ENCODE measurements at places on chromosomes 16 and 17.
A peak's percentile ranks its signal among the peaks of the same experiment; 100 is the strongest.

- DNase-seq = no peak
Measured at GRCh38 chr17:56451629-56452028, 141.9 kb upstream of the NOG start.

GRCh38 chr17:66126231-66126630, 65.7 kb downstream of the CEP112 start:
- DNase-seq = no peak

GRCh38 chr17:45107293-45108010, 24.9 kb downstream of the PLCD3 start:
- no peak for DNase-seq

DNA sequence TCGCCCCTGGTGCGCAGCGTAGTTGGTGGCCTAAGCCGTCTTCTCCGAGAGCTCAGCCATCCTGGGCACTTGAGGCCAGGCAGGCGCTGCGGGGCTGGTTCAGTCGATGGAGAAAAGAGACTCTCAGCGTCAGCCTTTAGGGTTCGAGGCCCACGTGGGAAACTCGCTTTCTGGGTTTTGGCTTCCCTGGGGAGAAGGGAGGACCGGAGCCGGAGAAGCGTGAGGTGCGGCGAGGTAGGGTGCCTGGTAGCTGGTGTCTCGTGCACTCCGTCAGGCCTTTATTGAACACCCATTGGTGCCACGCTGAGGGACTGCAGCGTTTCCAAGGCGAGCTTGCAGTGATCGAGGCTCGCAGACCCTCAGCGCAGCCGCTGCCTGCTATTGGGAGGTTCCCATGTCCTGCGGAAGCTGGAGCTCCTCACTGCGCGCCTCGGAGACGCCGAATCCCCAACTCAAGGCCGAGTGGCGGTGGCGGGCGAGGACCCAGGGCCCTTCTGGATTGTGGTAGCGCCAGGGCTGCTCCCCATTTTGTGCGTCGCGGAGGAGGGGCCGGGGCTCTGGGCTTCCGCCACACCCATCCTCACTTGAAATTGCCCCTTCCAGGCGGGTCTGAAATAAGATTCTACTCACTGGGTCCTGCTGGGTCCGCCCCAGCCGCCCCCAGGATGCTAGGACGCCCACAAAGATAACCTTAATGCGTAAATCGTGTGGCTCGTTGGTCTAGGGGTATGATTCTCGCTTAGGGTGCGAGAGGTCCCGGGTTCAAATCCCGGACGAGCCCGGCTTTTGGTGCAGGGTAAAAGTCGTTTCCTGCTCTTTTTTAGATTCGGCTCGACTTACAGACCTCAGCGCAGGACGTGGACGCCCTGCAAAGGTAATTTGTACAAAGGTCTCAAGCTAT, 1.2 kb downstream of the OR1F1 start:
- peak; percentile 16 for DNase-seq

DNA sequence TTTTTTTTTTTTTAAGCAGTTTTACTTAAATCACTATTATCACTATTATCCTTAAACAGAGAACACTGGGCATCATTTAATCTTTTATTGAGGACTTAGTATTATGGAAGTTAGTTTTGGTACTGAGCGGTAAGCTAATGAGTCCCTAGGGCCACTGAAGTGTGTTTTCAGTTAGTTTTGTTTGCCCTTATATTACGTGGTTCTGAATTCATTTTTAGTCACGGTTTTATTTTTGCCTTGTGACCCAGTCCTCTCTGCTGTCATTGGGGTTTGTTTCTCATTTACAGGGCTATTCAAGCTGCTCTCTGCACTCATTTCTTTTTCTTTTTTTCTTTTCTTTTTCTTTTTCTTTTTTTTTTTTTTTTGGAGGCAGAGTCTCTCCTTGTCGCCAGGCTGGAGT, 17.3 kb downstream of the RABEP1 start:
- DNase-seq = no peak

DNA sequence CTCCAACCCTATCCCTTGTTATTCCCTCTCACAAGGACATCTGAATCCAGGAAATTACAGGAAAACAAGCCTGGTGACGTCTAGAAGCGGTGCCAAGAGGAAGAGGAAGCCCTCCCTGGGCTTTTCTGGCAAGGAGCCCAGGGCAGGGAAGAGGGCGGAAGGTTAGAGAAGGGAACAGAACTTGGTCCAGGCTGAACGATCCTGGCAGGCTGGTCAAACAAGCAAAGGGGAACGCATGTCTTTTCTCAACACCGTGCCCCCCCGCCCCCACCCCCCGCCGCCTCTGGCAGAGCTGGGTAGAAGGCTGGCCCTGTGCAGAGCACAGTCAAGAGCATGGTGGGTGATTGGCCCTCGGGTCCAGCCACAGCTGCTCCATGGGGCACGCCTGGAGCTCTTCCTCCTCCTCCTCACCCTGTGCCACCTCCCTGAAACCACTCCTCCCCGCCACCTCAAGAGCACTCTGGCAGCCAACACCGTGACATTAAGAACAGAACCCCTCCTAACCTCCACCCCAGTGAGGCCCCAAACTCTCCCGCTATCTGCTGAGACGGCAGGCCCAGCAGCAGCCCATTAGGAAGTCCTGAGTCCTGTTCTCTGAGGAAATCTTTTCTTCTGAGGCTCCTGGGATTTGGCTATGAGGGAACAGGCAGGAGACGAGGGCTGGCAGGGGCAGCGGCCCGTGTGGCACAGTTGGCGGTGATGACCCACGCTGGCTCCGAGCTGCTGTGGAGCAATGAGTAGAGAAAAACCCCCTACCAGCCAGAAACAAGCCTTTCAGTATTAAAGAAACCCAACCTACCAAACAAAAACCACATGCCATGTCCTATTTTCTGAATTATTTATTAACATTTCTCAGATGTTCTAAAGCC, 7.3 kb downstream of the C16orf86 start:
- peak; percentile 27 for DNase-seq

DNA sequence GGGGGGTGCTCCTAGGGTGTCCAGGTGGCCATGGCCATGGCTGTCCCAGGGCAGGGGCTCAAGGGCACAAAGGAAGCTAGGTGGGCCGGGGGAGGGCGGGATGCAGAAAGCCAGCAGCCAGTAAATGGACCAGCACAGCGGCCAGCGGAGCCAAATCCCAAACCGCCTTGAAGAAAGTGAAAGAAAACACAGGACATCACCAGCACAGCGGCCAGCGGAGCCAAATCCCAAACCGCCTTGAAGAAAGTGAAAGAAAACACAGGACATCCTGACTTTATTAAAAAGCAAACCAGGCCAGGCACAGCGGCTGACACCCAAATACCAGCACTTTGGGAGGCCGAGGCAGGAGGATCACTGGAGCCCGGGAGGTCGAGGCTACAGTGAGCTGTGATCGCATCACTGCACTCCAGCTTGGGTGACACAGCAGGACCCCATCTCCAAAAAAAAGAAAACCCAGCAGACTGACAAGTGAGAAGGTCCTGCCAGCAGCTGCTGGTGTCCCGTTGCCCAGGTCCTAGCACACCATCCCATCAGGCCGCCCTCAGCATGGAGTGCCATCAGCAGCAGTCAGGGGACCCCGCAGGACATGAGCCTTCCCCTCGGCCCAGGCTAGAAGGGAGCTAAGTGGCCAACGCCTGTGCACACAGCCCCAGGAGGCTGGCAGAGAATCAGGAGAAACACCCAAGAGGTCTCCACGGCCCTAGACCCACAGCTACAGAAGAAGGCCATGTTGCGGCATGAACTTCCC, 17.0 kb downstream of the SLC38A10 start:
- DNase-seq = no peak

- no peak for DNase-seq
Measured at GRCh38 chr17:49873466-49873865, 25.6 kb upstream of the TAC4 start.

- no peak for DNase-seq
Measured at GRCh38 chr16:17566075-17566474, 95.3 kb upstream of the XYLT1 start.

DNA sequence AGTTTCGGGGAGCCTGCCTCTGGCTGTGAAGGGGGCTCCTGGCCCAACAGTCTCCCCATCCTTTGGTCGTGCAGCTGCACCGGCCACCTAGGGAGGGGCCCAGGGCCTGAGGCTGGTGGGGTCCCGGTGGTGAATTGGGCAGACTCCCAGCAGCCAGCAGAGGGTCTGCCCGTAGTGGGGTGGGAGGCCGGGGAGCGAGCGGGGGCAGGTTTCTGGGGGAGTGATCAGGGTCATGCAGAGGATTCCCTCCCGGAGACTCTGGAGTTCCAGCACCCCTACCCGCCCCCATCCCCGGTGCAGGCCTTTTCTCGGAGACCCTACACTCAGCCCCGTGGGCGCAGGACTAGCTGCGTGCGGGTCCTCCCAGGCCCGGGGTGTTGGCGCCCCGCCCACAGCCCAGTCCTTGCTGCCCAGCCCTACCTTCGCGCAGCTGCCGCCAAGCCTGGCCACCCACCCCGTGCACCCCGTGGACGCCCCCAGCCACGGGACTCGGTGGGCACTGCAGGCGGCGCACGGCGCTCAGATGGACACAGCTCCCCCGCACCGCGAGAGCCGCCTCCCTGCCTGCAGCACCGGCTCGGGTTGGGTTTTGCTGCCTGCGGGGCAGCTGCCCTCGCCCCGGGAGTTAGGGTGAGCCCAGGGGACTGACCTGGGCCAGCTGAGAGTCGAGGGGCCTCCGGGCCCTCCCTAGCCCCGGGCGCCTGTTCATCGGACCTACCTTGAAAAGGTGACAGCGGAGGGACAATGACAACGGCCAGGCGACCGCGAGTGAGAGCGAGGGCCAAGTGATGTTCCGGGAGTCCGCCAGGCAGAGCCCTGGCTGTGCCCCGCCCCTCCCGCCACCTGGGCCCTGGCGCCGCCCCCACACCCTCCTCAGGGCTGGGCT, at the start of gene GNG13:
GNG13 (minus strand) TSS at position 787 of the 886 bp plus-strand sequence. CDS start 1,657 bp downstream, outside the sequence.
- no peak for DNase-seq

GRCh38 chr17:20158580-20158979, 149.4 kb downstream of the SPECC1 start:
- no peak for DNase-seq

- DNase-seq = no peak
Measured at GRCh38 chr17:19654896-19655295, 6.3 kb downstream of the ALDH3A2 start.

DNA sequence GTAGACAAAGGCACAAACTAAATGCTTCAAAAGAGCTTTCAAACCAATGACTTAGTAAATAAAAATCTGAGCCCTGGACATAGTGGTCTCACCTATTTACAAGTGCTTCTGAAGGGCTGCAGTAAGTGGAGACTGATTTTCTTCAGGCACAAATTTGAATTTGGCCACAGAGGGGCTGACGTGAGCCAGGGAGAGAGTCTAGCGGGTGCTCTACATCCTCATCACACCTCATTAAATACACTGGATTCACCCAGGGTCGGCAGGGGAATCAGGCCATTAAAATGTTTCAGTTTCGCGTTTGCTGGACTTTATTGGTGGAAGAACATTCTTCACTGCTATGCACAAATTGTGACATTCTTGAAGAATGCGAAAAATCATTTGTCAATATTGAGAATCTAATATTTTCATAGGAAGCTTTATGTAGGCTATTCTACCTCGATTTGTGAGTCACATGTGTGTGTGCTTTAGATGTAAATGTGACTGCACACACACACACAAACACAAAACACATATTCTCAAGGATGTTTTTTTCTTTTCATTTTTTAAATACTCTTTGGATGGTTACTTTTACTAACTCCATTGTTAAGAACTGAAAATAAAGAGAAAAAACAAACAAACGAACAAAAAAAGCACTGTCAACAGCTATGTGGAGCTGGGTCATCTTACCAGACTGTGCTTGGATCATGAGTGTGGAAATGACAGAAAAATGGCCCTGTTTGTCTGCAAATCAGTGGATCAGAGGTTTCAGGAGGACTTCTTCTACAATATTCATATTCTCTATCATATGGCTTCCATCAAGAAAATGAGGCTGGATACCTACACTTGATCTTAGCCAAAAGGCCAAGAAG, 58.9 kb downstream of the CDH11 start:
- DNase-seq = no peak

- DNase-seq = no peak
Measured at GRCh38 chr17:64368277-64368676, 22.4 kb downstream of the PECAM1 start.

DNA sequence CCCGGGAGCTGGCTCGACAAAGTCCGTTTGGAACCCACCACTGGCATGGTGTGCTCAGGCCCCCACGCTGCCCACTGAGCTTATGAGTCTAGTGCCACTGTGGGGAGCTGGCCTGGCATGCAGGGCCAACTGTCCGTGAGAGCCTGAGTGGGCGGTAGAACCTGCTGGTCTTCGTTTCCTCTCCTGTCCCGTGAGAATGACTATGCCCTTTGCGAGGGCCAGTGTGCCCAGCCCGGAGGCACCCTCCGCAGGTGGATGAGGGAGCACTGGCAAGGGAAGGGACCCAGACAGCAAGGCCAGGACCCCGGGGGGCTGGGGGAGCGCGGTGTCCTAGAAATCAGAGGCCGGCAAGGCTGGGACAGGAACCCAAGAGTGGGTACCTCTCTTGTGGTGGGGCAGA, 3.2 kb downstream of the BAIAP3 start:
- no peak for DNase-seq

- no peak for DNase-seq
Measured at GRCh38 chr16:68834550-68834949, 8.8 kb upstream of the TANGO6 start.

- DNase-seq = no peak
Measured at GRCh38 chr16:59527206-59527997, 793.3 kb upstream of the GOT2 start.

GRCh38 chr17:78697122-78697521, 85.0 kb downstream of the CYTH1 start:
- DNase-seq = no peak

DNA sequence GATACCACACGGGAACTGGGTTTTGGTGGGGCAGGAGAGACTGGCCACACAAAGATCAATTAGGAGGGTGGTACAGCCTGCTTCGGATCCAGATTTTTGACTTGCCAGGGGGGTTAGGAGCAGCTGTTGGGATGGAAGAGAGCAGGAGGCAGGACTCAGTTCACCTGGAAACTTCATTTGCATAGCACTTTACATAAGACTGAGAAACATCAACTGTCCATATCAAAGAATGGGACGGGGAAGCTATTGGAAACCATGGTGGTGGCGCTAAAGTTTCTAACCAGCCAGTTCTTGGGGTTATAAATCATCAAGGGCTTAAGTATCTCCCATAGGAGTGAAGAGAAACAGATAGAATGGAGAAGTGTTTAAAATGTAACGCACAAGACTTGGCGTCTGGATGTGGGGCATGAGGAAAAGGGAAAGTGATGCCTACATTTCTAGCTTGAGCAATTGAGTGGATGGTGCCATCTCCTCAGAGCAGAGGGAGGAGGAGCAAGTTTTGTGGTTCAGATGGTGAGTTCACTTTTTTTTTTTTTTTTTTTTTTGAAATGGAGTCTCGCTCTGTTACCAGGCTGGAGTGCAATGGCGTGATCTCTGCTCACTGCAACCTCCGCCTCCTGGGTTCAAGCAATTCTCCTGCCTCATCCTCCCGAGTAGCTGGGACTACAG, 6.4 kb upstream of the SRCAP start:
- DNase-seq = no peak

GRCh38 chr16:77344341-77344740, 90.5 kb downstream of the ADAMTS18 start:
- DNase-seq = no peak

- no peak for DNase-seq
Measured at GRCh38 chr16:80369138-80369958, 171.4 kb upstream of the DYNLRB2 start.
